ENCODE measurements at places on chromosomes 3 and 15. TPM values are rescaled to one million over a fixed set of nuclear protein-coding genes. Genes with fewer than 3 reads are reported as not detected.

The TNFSF10 gene
- 181 TPM for total RNA-seq

The GPR87 gene
- total RNA-seq, result 0.66 TPM

The KLHL40 gene
- total RNA-seq, result not detected

The CHRM5 gene
- not detected for total RNA-seq

The CHRNB4 gene
- not detected for total RNA-seq

The EFHB gene
- total RNA-seq, result not detected

The PSTPIP1 gene
- total RNA-seq, result not detected

DNA sequence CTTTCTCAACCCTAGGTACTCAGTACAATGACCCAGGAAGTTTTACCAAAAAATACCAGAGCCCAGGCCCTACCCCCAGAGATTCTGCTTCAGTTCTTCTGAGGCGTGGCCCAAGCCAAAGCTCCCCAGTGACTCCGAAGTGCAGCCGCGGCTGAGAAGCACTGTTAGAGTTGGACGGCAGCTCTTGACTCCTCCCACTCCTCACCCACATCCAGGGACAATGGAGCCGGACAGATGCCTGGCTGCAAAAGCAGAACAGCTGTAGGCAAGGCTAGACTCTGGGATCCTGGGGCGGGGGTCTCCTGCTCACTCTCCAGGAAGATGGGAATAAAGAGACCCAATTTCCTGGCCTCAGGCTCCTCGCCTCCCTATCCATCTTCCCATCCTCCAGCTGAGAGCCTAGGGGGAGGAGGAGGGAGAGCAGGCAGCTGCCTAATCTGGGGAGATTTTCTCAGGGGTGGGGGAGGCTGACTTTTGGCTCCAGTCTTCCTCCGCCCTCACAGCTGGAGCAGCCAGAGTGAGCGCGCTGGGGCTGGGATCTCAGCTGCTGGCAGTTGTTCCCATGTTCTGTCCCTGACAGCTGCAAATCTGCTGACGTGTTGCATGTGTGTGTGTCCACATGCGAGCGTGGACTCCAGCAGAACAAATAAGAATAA lies 223.8 kb downstream of the OPA1 start:
- peak; percentile 21 for DNase-seq

DNA sequence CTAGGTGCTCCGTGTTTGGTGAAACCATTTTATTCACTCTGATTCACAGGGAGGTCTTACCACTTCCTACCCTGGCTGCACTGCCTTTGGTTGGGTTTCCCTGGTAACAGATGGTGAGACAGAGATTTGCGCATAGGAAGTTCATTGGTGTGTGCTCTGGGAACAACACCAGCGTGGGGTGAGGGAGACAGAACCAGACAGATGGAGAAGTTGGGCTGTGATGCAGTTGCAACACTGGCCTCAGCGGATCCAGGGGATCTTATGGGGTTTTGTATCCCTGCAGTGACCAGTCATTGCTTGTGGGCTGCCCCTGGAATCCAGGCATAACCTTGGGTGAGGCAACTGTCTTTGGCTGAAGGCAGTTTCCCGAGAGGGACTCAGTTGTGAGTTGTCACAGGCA lies 12.5 kb upstream of the IL16 start:
- no peak for DNase-seq

DNA sequence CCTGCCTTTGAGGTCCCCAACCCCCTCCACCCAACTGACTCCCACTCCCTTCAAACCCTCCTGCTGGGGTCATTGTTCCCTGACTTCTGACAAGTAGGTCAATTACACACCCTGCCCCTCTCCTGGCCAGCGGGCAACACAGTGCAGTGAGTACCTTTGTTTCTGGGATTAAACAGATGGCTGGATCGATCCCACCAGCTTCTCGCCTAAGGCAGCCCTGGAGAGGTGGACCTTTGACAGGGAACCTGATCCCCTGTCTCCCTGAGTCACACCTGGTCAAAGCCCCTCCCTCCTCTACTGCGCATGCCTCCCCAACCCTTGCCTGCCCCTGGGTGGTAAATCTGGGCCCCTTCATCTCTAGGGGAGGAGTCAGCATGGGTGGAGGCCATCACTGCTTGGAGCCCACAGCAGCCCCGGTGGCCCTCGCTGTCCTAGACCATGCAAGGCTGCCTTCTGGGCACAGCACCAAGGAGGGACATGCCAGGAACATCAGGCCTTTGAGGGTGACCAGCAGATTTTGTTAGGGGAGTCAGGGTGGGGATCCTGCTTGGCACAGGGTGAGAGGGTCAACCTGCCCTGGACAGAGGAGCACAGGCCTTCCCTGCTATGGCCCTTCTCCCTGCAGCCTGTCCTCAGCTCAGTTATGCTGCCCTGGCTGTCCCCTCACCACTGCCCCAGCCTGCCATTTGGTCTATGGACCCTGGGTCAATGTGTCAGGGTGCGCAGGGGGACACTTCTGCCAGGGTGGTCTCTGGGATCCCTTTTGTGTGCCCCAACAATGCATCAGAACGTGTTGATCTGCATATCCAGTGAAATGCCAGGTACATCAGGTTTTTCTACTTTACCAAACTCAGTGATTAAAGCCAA lies 9.8 kb upstream of the PRR23E start:
- DNase-seq, result no peak

- no peak for DNase-seq
Measured at GRCh38 chr3:17742880-17743657, 638 bp upstream of the TBC1D5 start.

GRCh38 chr3:49006408-49007067 lies 653 bp upstream of the WDR6 start:
- no peak for DNase-seq

- DNase-seq, result no peak
Measured at GRCh38 chr3:100124201-100124761, 10.0 kb upstream of the FILIP1L start.

GRCh38 chr3:156341831-156342416 lies 213.0 kb downstream of the SSR3 start:
- no peak for DNase-seq

DNA sequence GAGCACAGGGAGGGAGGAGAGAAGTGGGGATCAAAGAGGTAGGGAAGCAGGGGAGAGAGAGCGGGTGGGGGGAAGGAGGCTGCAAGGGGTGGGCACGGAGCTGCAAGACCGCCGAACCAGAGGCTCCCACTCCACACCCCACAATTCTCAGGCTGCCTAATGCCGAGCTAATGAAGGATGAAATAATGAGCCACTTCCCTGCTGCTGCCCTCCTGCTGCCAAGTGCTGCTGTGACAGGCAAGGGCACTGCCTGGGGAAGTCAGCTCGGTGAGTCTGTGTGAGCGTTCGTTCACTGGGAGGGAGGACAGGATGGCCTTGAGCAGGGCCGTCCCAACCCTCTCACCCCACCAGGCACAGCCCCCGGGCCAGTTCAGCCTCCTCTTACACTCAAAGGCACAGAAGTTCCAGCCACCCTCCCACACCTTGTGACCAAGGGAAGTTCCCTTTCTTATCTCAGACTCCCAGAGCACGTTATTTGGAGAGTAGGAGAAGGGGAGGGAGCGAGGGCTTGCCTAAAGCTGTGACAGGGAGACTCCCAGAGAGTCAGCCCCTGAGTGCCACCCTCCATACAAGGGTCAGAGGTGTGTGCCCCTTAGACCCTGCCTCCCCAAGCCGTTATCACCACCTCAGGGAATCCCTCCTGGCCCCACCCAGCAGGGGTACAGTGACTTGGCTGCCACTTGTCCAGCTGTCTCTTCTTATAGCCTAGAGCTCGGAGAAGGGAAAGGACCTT lies 12.4 kb downstream of the GLYCTK start:
- DNase-seq, result peak; percentile 43

DNA sequence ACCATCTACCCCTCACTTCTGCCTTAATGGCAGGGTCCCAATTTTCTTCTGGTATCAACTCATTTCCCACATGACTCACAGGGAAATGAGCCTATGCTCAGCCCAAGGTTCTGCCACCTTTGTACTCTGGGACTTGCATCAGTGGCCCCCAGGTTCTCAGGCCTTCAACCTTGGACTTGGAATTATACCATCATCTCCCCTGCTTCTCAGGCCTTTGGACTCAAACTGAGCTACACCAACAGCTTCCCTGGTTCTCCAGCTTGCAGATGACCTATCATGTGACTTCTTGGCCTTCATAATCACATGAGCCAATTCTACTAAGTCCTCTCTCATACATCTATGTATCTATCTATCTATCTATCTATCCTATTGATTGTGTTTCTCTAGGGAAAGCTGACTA lies 149.5 kb downstream of the PLCH1 start:
- no peak for DNase-seq

- DNase-seq, result peak; percentile 93
Measured at GRCh38 chr15:56040081-56041035, 46.9 kb upstream of the NEDD4 start.

DNA sequence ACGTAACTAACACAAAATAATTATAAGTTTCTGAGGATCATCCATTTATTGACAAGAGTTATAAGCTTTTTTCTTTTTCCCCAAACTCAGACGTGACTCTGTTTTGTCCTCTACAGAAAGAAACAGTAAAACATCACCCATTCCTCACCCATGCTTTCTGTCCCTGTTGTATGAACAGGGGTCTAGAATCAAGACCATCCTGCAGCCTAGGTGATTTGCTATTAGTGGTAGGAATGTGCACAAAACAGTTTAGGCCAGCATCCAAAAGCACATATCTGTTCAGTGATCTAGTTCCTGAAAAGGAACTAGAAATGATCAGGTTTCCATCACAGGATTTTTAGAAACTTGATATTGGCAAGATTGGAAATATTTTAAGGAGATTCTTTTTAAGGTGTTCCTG lies 527.6 kb downstream of the SOX2 start:
- DNase-seq, result no peak

DNA sequence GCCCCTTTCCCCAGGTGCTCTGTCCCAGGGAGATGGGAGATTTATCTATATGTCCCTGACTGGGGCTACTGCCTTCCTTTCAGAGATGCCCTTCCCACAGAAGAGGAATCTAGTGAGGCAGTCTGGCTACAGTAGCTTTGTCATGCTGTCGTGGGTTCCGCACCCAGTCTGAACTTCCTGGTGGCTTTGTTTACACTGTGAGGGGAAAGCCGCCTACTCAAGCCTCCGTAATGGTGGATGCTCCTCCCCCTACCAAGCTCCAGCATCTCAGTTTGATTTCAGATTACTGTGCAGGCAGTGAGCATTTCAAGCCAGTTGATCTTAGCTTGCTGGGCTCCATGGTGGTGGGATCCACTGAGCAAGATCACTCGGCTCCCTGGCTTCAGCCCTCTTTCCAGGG lies 35.4 kb upstream of the SLC7A14 start:
- DNase-seq, result no peak

GRCh38 chr3:126373682-126374601 lies 16.7 kb upstream of the KLF15 start:
- peak; percentile 57 for DNase-seq

DNA sequence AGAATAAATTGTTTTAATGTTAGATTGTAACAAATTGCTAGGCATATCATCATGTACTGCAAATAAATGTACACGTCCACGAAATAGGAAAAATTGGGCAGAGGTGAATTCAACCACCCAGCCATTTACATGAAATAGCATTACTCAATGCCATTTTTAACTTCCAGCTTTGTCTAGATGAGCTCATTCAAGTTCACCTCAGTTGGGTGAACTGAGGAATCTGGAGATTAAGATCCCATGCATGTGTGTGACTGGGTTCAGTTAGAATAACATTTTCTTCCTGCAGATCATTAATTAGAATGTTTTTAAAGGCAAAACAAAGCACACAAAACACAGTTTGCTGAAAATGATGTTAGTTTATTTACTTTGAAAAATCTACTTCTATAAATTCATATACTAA lies 767.8 kb upstream of the GOLIM4 start:
- DNase-seq, result no peak

- DNase-seq, result no peak
Measured at GRCh38 chr3:178585454-178585853, 49.2 kb downstream of the KCNMB2 start.

- DNase-seq, result no peak
Measured at GRCh38 chr3:64369390-64369789, 144.1 kb upstream of the PRICKLE2 start.

- peak; percentile 25 for DNase-seq
Measured at GRCh38 chr3:195105389-195105788, 165.6 kb downstream of the XXYLT1 start.

- DNase-seq, result no peak
Measured at GRCh38 chr15:69863446-69863845, 234.3 kb downstream of the TLE3 start.

DNA sequence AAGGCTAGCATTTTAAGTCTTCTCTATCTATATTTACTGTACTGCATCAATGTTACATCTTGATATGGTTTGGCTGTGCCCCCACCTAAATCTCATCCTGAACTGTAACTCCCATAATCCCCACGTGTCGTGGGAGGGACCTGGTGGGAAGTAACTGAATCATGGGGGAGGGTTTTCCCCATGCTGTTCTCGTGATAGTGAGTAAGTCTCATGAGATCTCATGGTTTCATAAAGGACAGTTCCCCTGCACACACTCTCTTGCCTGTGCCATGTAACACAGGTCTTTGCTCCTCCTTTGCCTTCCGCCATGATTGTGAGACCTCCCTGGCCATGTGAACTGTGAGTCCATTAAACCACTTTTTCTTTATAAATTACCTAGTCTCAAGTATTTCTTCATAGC lies 161.5 kb downstream of the TBC1D5 start:
- DNase-seq, result no peak
